ENCODE measurements at places on chromosomes 5 and 9. TPM values are rescaled to one million over a fixed set of nuclear protein-coding genes. Genes with fewer than 3 reads are reported as not detected.
A peak's percentile ranks its signal among the peaks of the same experiment; 100 is the strongest.

The KIF24 gene
- 5.8 TPM for total RNA-seq

DNA sequence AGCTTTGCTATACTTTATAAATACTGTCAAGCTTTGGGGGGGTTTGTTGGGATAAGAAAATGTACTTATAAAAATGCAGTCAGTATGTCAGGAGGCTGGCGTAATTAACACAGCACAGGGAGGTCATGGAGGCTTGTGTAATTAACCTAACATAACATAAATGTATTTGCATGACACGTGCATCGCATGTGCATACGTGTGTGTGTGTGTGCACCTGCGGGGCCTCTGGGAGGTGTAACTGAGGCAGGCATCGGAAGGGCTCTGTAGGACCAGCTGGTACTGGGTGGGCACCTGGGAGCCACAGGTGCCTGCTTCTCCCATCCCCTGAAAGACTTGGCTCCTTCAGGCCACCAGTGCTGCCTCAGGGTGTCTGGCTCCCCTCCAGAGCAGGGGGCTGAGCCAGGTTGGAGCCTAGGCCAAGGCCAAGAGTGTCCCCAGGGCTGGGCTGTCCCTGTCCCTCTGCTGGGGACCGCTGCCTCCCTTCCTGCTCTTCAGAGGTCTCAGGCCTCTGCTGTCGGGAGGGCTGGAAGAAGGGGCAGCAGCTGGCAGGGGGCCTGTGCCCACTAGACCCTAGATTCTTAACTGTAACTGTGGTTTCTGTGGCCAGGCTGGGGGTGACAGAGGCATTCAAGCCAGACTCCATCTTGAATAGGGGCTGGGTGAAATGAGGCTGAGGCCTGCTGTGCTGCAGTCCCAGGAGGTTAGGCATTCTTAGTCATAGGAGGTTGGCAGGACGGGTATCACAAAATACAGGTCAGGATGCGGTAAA, 9.0 kb downstream of the FCN2 start:
- DNase-seq: no peak

GRCh38 chr9:96360976-96361375, 22.5 kb downstream of the SLC35D2 start:
- no peak for DNase-seq

- DNase-seq: no peak
Measured at GRCh38 chr5:29054282-29054681, 2015.9 kb upstream of the CDH9 start.

DNA sequence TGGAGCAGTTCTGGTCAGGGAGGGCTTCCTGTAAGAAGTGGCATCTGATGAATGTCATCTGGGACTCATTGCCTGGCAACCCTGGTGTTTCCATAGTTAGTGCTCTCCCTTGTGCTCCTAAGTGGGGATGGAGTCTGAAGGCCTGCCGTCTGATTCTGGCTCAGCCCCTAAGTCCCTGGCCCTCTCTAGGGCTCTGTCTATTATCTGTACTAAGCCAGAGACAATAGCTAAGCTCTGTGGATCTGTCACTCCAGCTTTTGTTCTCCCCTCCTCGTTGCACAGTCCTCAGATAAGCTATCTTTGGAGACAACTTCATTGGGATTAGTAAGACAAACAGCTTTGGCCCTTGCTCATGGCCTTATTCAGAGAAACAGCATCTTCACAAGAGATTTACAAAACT, 30.6 kb upstream of the TTC1 start:
- DNase-seq: no peak

The COL5A1 gene
- total RNA-seq: 0.29 TPM

The OR1L6 gene
- total RNA-seq: not detected

The SPINK14 gene
- not detected for total RNA-seq

DNA sequence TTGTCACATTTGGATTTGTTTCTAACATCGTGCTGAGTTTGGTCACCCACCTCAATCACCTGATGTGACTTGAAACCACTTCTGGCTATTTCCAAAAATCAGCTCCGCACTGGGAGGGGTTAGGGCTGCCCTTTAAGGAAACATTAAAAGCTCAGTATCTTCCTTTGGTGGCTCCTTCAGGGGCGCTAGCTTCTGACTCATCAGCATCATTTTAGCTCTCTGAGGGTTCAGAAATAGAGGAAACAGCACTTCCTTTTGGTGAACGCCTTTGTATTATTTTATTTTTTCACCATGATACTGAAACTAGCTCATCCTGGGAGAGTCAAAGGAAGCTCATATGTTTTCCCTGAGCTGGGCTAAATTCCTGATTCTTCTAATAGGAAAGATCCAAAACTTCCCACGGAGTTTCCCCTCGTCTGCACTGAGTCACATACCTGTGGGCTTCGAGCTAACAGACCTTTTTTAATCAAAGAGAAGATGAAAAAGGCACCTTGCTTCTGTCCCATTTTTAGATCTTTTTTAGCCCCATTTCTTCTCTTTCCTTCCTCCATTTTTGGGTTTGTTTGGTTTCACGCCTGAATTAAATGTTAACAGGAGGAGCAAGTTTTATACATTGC, 48.2 kb downstream of the ROPN1L start:
- peak; percentile 55 for DNase-seq

The SAXO1 gene
- 0.07 TPM for total RNA-seq

The PCDHAC1 gene
- total RNA-seq: not detected

DNA sequence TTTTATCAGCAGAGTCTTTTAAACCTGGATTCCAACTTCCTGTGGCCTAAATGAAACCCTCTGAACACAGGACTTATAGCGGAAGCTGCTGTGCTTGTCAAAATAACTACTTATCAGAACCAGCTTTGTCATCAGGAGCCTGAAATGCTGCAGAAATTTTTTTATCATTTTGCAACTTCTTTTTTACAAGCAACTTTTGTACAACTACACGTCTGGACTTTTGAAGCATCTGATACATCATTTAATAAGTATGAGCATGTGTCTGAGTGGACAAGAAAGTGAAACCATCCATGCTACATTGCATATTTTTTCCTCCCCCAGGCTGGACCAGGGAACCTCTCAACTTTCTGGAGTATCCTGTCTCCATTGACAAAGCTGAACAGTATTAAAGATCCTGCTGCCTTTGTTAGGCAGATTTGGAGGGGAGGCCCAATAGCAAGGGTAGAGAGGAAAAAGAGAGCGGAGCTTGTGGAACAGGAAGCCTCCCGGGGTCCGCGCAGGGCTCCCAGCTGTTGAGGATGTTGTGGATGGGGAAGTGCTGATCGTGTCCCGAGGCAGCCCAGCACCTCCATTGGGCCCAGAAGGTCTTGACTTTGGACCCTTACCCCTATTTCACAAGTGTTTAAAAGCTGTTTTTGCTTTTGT, 196.6 kb downstream of the MSX2 start:
- DNase-seq: no peak

- no peak for DNase-seq
Measured at GRCh38 chr5:74446725-74447241, 193.7 kb downstream of the ENC1 start.

The COL15A1 gene
- 0.07 TPM for total RNA-seq

The PHYHD1 gene
- 0.61 TPM for total RNA-seq

DNA sequence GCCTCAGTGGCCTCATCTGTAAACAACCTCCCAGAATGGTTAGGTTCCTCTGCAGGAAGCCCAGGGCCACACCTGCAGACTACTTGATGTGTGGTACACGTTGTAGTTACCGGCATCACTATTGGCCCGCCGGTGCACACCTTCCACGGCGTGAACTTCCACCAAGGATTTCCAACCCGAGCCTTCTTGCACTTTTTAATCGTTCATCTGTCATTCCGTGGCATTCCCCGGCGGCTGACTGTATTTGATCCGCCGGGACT, 5.3 kb upstream of the TRIM41 start:
- DNase-seq: peak; percentile 55

The ARHGEF37 gene
- total RNA-seq: 1.1 TPM

- DNase-seq: no peak
Measured at GRCh38 chr5:109105631-109106267, 304.0 kb downstream of the PJA2 start.

DNA sequence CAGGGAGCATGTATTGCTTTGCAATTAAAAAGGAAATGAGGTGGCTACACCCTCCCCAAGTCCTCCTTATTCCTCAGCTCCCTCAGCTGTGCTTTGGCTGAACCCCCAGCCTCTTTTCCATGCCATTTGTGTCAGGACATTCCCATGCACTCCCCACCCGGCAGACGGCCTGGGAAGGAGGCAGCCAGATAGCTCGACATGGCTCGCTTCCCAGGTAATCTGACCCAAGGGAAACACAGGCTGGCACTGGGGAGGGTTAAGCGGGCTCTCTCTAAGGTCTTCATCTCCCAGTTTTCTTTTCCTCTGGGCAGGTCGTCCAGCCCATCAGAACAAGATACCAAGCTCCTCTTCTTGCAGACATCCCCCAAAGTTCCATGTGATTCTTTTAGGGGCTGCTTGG, 31.2 kb downstream of the BTNL9 start:
- DNase-seq: no peak

The NFIL3 gene
- total RNA-seq: 78.3 TPM

The UGT3A1 gene
- total RNA-seq: not detected

GRCh38 chr5:181170237-181170825, 22.9 kb downstream of the OR2V2 start:
- DNase-seq: no peak

GRCh38 chr9:5442400-5443011, 4.8 kb upstream of the PLGRKT start:
- peak; percentile 43 for DNase-seq

GRCh38 chr5:169637549-169638121, 560 bp downstream of the DOCK2 start:
- DNase-seq: peak; percentile 92

GRCh38 chr5:179823937-179824744, 3.4 kb downstream of the SQSTM1 start:
- DNase-seq: no peak

DNA sequence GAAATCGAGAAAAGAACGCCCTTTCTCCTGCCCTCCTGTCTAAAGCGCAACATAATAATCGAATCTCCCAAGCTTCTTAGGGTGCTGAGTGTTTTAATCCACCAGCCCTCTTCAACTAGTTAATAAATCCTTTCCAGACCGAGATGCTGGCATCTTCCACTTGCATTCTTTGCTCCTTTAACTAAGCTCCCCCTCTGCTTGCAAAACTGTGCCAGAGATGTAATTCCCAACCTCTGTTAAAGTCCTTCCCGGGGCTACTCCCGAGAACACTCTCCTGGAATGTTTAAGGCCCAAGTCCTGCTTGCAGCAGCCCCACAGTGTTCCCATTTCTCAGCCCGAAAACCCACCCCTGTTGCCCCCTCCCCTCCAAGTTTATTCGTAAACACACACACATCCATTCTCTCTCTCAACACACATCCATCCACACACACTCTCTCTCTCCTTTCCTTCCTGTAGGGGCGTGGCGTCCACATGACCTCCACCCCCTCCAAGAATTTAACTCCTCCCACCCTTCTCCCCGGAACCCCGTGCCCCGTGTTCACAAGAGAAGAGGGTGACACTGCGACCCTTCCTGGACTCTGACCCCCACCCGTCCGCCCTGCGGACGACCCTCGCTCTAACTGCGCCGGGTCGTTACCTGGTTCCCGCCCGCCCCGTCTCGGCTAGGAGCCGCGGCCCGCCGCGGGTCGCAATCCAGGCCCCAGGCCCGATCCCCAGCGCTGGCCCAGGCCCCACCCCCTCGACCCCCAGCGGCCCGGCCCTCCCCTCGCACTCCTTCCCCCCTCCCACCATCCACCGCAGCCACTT, 7.0 kb upstream of the MGAT1 start:
- peak; percentile 93 for DNase-seq

DNA sequence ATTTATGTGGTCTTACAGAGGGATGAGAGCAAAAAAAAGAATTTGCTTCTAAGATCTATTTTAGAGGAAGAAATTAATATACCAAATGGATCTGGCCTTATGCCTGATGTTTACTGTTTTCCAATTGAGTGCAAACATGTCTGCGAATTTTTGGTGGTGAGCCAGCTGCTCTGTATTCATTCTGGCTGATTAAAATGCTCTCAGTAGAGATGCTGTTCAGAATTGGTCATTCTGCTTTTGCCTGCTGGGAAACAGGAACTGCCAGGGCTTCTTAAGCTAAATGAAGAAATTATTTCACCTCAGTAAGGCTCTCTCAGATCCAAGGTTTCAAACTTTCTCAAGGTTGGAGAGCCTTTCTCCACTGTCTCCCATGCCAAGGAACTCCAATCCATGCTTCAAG, 132.0 kb upstream of the SV2C start:
- no peak for DNase-seq

- no peak for DNase-seq
Measured at GRCh38 chr5:2094616-2094995, 211.9 kb upstream of the IRX4 start.

DNA sequence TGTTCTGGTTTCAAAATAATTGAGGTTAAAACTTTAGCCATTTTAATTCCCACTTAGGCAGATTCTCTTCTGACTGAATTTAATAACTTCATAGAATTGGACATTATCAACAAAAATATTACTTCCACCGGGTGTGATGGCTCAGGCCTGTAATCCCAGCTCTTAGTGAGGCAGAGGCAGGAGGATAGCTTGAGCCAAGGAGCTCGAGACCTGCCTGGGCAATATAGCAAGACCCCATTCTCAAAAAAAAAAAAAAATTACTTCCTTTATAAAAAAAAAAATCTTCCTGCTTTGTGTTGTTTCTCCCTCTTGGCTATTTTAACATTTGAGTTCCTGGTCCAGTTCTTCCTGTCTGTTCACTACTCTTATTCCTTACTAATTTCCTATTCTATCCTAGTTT, 18.0 kb downstream of the APC start:
- DNase-seq: no peak

DNA sequence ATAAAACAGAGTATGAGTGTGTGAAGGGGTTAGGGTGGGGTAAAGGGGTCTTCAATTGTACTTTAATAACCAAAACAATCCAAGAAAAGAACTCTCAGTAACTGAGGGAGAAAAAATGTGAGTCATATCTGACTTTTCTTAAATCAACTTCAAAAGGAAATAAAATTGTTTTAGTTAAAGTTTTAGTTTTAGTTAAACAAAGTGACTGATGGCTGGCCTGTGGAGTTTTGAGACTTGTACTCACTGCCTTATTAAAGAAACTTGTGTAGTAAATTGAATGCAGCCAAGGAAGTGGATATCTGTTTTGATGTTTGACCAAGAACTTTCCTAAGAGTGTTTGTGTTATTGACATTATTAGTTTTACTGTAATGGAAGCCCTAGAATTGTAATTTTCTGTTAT, 2032.6 kb downstream of the MAT2B start:
- no peak for DNase-seq

DNA sequence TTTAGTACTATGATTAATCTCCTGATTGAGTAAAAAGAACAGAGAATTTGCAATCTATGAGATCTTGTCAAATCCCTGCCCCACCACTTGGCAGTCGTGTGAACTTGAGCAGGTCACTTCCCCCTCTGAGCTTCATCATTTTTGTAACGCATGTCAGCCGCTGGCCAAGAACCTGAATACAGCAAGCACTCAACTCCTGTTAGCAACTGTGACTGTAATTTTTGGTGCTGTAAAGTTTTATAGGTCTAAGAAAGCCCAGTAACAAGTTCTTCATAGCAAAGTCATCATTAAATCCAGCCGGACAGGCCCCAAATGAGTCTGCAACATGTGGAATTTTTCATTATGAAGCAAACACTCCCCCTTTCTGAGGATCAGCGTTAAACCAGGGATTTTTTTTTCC, 49.4 kb downstream of the DRD1 start:
- DNase-seq: no peak

Data from activated CD8-positive, alpha-beta T cell treated with anti-CD3 and anti-CD28 coated beads for 36 hours (primary cell).